ENCODE measurements at places on chromosomes 7 and 10.

GRCh38 chr10:111472445-111472844, 395.6 kb downstream of the ADRA2A start:
- no peak for DNase-seq

DNA sequence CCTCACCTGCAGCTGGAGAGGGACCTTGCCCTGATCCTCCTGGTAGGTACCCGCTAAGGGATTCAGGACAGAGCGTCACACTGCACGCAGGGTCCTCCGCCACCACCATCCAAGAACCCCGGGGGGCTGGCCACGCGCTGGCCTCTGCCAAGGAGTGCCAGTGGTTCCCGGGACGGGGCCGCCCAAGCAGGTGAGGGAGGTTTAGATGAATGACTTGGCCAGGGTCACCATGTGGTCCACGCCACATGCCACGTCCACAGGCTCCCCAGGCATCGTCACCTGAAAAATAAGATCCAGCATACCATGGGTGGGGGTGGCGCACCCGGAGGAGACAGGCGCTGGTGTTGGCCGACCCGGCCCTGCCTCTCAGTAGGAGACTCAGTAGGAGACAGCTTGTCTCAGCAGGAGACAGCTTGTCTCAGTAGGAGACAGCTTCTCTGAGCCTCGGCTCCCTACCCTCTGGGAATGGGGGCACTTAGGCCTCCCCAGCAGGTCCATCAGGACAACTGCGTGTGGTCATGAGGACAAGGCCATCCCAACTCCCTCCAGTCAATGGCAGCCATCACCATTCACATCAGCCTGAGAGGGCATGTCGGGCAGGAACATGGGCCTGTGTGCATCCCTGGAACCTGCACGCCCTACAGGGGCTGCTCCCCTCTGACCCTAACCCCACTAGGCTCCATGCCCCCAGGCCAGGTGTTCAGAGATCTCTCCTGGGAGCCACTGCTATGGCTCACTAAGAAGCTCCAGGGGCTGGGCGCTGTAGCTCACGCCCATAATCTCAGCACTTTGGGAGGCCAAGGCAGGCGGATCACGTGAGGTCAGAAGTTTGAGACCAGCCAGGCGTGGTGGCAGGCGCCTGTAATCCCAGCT, 30.5 kb downstream of the RCC1L start:
- no peak for DNase-seq

DNA sequence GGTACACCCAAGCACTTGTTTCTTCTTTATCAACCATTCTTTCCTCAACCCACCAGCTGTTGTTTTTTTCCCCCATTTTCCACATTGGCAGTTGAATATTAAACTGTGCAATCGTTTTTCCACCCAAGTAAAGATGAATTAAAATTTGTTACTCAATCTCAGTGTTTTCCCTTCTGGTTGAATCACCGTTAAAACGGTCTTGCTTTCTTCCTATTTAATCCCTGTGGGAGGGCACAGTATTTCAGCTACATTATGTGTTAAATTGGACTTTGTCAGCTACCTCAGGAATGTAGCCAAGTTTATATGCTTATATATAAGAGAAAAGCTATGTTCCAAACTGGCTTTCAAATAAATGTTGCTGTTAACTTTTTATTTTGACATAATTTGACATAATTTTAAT, 19.9 kb downstream of the SLC35G1 start:
- DNase-seq = no peak

- DNase-seq = no peak
Observed at GRCh38 chr10:44725404-44725803, 185.7 kb upstream of the TMEM72 start.

DNA sequence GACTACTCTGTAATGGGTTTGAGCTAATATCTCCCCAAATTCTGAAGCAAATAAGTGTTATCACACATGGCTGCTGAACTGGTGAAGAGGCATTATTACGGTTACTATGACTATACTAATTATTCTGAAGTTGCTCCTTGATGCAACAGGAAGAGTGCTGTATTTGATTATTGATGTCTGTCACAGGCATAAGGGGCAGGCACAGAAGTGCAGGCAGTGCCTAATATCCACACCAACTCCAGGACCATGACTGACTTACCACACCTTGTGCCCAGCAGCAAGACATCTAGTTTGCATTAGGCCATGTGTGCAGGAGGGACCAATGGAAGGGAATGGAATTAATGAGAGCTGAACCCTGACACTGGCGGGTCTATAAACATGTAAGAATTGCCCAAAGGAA, 62.7 kb downstream of the AMPH start:
- DNase-seq = no peak

- no peak for DNase-seq
Observed at GRCh38 chr7:80699721-80700256, 61.3 kb downstream of the CD36 start.

Data from activated CD4-positive, alpha-beta T cell treated with anti-CD3 and anti-CD28 coated beads, Interleukin-2, amount 50 U/mL, for 4 hours (primary cell).